Vein endothelial cell (primary cell): ENCODE measurements at places on chromosomes 3 and 15. TPM values are rescaled to one million over a fixed set of nuclear protein-coding genes. Genes with fewer than 3 reads are reported as not detected.

The GABRG3 gene
- total RNA-seq: not detected in 2 replicates

The PSMD2 gene
- 463 and 575 TPM in 2 replicates for total RNA-seq

The TRIM42 gene
- total RNA-seq: not detected in 2 replicates

The ARL14 gene
- total RNA-seq: 0.29 TPM in 1 of 2 replicates, not detected in the other

The SLC25A36 gene
- total RNA-seq: 56.5 and 63.1 TPM in 2 replicates

The DAZL gene
- not detected in 2 replicates for total RNA-seq

The CLEC3B gene
- total RNA-seq: 1.4 and 2.6 TPM in 2 replicates

The SEMA3B gene
- 0.65 and 1.1 TPM in 2 replicates for total RNA-seq

The PRR20G gene
- not detected in 2 replicates for total RNA-seq

The DGKG gene
- 0.29 and 0.33 TPM in 2 replicates for total RNA-seq

The FOXB1 gene
- total RNA-seq: not detected in 2 replicates

The SLC35G2 gene
- total RNA-seq: 18.0 and 23.2 TPM in 2 replicates

The SYNPR gene
- total RNA-seq: not detected in 2 replicates

The CPLX3 gene
- total RNA-seq: not detected in 2 replicates

The SNRPA1 gene
- 13.4 and 22.6 TPM in 2 replicates for total RNA-seq

The ROBO2 gene
- total RNA-seq: under 0.01 TPM in 1 of 2 replicates, not detected in the other
